ENCODE measurements at places on chromosomes 2 and 18. TPM values are rescaled to one million over a fixed set of nuclear protein-coding genes. Genes with fewer than 3 reads are reported as not detected.

Gene NEU2
- not detected for total RNA-seq

DNA sequence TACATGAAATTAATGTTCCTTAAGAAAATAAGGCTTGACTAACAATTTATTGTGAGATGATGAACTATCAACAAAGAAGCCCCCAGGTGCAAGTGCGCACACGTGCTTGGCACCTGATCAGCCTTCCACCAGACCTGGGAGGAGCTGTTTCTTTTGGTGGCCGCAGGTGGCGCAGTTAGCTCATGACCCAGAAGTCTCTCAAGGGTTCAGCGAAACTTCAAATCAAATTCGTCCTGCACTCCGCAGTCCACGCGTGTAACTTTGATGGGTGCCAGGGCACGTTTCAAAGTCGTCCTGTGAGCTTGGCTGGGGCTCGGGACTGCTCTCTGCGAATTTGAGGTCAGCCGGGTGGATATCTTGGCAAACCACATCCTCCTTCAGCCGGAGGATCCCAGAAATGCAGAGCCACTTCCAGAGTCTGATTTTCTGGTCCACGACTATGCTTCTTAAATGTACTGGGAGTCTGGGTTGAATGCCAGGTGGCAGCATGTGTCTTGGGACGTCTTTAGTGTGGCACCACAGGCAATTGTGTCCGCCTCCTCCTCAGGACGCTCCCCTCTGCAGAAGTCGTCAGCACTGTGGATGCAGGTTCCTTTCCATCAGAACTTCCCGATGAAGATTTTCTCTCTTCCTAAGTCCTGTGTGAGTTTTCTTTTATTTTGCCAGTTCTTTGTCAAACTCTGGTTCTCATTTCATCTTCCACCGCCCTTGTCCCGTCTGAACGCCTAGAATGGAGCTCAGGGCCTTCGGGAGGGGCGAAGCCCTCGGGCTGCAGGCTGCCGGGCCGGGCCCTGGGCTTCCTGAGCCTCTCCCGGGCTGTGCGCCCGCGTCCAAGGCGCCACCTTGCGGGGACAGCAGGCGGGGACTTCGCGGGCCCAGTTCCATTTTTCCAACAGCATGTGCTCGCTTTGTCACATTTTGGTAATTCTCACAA is 61.3 kb upstream of the RAPGEF4 start:
- no peak for DNase-seq

GRCh38 chr2:160334028-160334741 is 134.1 kb upstream of the ITGB6 start:
- peak; percentile 71 for DNase-seq

Gene MAP3K19
- not detected for total RNA-seq

Gene FLACC1
- total RNA-seq: 0.56 TPM

Data from IMR-90 (cell line).